ENCODE measurements at places on chromosomes 7 and 10. TPM values are rescaled to one million over a fixed set of nuclear protein-coding genes. Genes with fewer than 3 reads are reported as not detected.

The SYT15B gene
- total RNA-seq = 0.52 TPM

The GPR146 gene
- 3.0 TPM for total RNA-seq

The GDF10 gene
- not detected for total RNA-seq

The ZNF365 gene
- 8.2 TPM for total RNA-seq

The PLAU gene
- 1,509 TPM for total RNA-seq

The AKR1C1 gene
- total RNA-seq = 5.5 TPM

The RTKN2 gene
- total RNA-seq = 4.7 TPM

The GDF2 gene
- total RNA-seq = not detected

The NET1 gene
- total RNA-seq = 39.6 TPM

The HTR5A gene
- total RNA-seq = not detected

The GIMAP4 gene
- not detected for total RNA-seq

The ASAH2 gene
- 0.17 TPM for total RNA-seq

The PDE1C gene
- total RNA-seq = 2.3 TPM

The ZNF467 gene
- 3.0 TPM for total RNA-seq

The AKR1D1 gene
- not detected for total RNA-seq

The COL13A1 gene
- total RNA-seq = 0.35 TPM

The PON1 gene
- total RNA-seq = not detected

The MYO1G gene
- not detected for total RNA-seq

The PALD1 gene
- total RNA-seq = 2.6 TPM

The MPP7 gene
- 2.1 TPM for total RNA-seq

The FXYD4 gene
- not detected for total RNA-seq

The ADCY1 gene
- 0.10 TPM for total RNA-seq

The CRYGN gene
- total RNA-seq = not detected

The ARHGAP12 gene
- 50.5 TPM for total RNA-seq

The TRPV6 gene
- total RNA-seq = not detected

The SMO gene
- total RNA-seq = 6.3 TPM

The TMED4 gene
- total RNA-seq = 304 TPM

The PVRIG gene
- not detected for total RNA-seq

The OR2A25 gene
- not detected for total RNA-seq

The DKK1 gene
- total RNA-seq = 2.7 TPM

The ENKUR gene
- 1.4 TPM for total RNA-seq

The EIF5AL1 gene
- total RNA-seq = 0.52 TPM

The HGF gene
- 0.17 TPM for total RNA-seq

The CYP2C19 gene
- not detected for total RNA-seq

The GRID2IP gene
- 0.69 TPM for total RNA-seq

The MSS51 gene
- 1.5 TPM for total RNA-seq

The ATP6V0A4 gene
- total RNA-seq = 11.5 TPM

The HOXA10 gene
- total RNA-seq = 11.5 TPM

The GHRHR gene
- not detected for total RNA-seq

The UMAD1 gene
- total RNA-seq = 24.2 TPM

The C10orf67 gene
- total RNA-seq = 0.35 TPM

The SLC18A3 gene
- total RNA-seq = 0.10 TPM

The AKR1C4 gene
- not detected for total RNA-seq

The DNAH11 gene
- total RNA-seq = 0.05 TPM

The EPO gene
- not detected for total RNA-seq

The CASP7 gene
- 41.2 TPM for total RNA-seq

The SFTPD gene
- total RNA-seq = 0.30 TPM

The GPR26 gene
- not detected for total RNA-seq

The CCL26 gene
- total RNA-seq = not detected

The SCART1 gene
- 0.35 TPM for total RNA-seq
